ENCODE measurements at places on chromosomes 13 and 19.

DNA sequence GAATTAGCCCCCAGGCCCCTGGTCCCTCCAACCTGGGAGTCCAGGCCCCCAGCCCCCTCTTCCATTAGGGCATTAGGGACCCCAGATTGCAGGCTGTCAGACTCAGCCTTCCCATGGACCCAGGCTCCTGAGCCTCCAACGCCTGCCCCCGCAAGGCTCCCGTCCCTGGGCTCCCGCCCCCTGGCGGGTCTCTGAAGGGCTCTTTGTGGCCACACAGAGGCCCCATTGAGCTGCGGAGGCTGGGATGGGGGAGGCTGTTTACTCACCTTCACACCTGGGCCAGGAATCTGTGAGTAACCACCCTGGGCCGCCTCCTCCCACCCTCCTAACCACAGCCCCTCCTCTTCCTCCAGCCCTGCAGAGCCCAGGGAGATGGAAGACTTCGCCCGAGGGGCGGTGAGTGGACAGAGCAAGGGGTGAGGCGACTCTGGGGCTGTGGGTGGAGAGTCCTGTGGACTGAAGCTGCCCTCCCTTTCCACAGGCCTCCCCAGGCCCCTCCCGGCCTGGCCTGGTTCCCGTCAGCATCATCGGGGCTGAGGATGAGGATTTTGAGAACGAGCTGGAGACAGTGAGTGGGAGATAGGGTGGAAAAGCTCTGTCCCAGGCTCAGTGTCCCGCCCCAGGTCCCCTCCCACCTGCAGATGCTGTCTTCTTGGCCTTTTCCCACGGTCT, 4.9 kb downstream of the ARHGEF1 start:
- DNase-seq, result no peak

DNA sequence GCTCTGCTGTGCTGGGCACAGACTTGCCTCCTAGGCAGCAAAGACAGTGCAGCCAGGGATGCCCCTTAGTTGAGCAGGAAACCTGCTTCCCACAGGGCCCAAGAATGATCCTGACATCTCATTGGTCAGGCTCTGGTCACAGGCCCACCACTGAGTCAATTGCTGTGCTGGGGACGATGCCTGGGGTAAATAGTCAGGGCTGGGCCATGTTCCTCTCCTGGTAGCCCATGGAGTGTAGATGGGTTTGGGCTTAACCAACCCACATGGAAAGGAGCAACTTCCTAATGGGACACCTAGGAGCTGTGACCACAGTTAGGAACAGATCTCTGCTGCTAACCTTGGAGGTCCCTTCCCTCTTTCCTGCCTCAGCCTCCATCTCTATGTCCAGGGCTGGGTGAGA, 212.5 kb upstream of the ZNF536 start:
- no peak for DNase-seq

- no peak for DNase-seq
Measured at GRCh38 chr13:62432295-62432694, 1016.6 kb upstream of the PCDH20 start.

DNA sequence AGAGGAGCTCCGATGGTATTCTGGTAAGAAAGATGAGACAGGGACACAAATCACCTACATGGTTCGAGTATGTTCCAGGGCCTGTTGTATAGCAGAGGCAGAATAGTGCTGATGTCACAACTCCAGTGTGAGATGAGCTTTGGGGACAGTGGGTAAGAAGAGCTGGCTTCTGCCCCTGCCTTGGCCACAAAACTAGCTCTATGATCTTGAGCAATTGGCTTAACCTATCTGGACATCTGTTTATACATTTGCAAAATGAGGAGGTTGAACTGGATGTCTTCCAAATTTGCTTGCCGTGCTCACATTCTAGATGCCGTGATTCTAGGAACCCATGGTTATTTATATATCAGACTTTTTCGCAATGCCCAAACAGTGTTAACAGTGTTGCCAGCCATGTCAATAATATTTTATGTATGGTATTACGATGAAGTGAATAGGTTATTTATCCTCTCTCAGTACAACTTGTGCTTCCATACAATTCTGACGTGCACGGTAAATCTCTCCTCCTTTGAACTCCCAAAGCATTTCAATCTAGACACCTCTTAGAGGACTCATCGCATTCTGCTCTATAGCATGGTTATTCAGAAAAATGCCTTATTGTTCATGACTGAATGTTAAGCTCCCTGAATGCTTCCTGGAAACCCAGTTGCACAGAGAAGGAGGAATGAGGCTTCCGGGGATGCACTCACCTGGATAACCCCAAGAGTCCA, 316.0 kb downstream of the FOXO1 start:
- no peak for DNase-seq

- DNase-seq, result no peak
Measured at GRCh38 chr13:23254506-23254905, 73.7 kb downstream of the SGCG start.

DNA sequence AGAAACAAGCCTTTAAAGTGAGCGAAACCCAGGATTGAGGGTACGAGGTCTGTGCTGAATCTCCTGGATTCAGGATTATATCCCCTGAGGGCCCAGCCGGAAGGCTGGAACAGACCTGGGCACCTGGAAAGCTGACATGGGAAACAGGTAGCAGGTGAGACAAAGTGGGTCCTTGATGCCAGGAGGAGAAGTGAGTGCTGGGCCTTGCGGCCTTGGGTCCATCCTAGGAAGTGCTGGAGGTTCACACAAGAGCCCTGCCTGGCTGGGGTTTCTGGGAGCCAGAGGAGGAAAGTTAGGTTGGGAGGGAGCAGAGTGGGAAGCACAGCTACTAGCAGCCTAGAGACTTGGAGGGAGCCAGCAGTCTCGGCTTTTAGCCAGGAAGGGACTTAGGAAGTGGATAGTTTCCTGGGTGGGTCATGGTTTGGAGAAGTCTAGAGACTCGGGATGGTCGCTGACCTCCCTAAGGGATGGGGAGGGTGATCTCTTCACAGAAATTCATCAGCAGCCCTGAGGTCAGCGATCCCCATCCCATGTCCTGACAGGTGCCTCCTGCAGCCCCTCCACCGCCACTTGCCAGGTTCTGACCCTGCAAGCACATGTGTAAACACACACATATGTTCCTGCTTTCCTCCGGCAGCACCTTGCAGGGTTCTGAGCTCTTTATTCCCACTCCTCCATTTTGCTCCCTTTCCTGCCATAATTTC, 29.4 kb upstream of the ZNF492 start:
- no peak for DNase-seq

GRCh38 chr19:808423-808775, 11.1 kb downstream of the PTBP1 start:
- no peak for DNase-seq

DNA sequence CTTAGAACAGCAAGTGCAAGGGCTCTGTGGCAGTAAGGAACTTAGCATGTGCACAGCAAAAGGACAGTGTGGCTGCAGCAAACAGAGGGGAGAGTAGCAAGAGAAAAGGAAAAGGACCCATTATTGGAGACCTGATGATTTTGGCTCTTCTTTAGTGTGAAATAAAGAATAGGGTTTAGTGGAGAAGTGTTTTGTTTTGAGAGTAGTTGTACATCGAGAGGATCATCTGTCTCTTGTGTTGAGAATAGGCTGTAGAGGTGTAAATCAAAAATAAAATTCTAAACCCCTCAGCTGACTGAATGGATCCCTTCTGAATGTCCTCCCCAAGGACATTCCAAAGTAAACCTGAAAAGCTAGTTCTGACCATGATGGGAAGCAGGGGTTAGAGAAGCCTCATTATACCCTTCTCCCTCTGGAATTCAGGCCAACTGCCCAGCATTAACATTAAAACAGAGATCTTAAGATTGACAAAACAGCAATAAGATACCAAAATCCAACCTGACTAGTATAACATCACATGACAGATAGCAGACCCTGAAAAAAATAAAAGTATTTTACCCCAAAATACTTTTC, 73.6 kb upstream of the OBI1 start:
- no peak for DNase-seq
